ENCODE measurements at places on chromosomes 6 and 20. TPM values are rescaled to one million over a fixed set of nuclear protein-coding genes. Genes with fewer than 3 reads are reported as not detected.

FAXC gene
- total RNA-seq: 1.9 TPM

CLPSL1 gene
- not detected for total RNA-seq

LY6G6C gene
- total RNA-seq: not detected

SAMD3 gene
- 3.1 TPM for total RNA-seq

ID4 gene
- 11.1 TPM for total RNA-seq

CD109 gene
- 5.0 TPM for total RNA-seq

CFAP61 gene
- total RNA-seq: under 0.01 TPM

LPIN3 gene
- 1.7 TPM for total RNA-seq

PGC gene
- total RNA-seq: not detected

PCED1A gene
- 8.1 TPM for total RNA-seq

SHLD1 gene
- total RNA-seq: 1.9 TPM

TMC2 gene
- not detected for total RNA-seq

ADRM1 gene
- total RNA-seq: 96.9 TPM
